ENCODE measurements at places on chromosomes 7 and 10. TPM values are rescaled to one million over a fixed set of nuclear protein-coding genes. Genes with fewer than 3 reads are reported as not detected.

The CTTNBP2 gene
- total RNA-seq: not detected

The CYP2W1 gene
- not detected for total RNA-seq

The MAD1L1 gene
- total RNA-seq: 88.7 TPM

The NACAD gene
- total RNA-seq: 0.68 TPM

DNA sequence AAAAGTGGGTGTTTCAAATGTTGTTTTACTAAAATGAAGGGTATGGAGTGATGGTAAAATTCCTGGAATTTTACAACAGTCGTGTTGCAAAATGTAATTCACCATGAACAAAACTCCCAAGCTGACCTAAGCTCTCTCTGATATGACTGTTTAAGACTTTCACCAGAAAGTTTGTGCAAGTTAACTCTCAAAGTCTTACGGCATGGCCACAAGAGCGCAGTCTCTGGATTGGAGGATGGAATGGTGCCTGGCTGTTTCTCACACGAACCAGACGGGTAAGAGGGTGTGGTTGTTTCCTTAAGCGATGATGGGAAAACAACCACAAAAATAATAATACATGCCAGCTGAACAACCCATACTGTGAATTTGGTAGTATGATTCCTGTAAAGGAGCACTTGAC is 662.5 kb downstream of the KCNMA1 start:
- no peak for DNase-seq

GRCh38 chr7:98788966-98789365 is 80.8 kb downstream of the TMEM130 start:
- no peak for DNase-seq
